ENCODE measurements at places on chromosomes 5 and 9.

DNA sequence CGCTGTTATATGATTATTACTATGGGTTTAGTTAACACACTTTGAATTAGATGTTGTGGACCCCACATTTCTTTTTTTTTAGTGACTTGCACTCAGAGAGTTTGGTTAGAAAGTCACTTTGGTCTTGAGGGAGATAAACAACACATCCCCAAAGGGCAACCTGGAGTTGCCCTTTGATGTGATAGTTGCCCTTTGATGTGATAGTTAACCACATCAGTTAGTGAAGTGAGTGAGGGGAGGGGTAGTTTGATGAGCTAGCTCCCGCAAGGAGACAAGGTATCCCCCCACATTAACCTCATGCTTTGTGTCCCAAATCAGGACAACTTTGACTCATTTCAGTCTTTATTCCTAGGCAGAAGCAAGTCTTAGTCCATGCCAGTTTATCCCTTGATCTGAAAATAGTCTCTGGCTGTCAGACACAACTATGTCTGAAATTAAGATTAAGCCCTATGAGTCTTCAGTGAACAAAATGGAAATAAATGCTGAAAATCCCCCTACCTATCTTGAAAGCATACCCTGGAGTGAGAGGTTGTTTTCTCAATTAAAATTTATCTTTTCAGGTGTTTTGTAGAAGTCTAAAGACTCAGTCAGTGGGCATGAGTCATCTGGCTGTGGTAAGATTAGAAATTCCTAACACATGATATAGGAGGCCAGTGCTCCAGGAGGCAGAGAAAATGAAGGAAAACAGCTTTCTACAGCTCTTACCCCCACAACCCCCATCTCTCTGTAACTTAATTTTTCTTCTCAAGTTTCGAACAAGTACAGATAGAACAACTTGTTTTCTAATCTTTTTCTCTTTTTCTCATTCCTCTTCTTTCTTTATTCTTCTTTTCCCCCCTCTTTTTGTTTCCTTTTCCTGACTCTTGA lies 208.9 kb upstream of the DMRTA1 start:
- DNase-seq = peak; percentile 27

- no peak for DNase-seq
Measured at GRCh38 chr9:34218446-34218845, 39.6 kb downstream of the UBAP1 start.

DNA sequence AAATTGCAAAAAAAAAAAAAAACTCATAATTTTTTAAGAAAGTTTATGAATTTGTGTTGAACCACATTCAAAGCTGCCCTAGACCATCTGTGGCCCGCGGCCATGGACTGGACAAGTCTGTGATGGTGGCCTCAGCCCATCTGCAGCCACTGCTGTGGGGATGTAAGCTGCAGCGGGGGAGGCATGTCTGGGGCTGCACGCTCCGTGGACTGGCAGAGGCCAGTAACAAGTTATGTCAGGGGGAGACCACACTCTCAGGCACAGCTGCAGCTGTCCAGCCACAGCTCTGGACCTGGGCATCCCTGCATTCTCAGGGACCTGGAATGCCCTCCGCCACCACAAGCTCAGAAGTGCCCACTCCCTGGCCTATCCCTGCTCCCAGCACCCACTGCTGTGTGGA lies 1272.3 kb upstream of the CDH9 start:
- no peak for DNase-seq

- DNase-seq = no peak
Measured at GRCh38 chr9:114680259-114681001, 1.6 kb downstream of the TEX48 start.

DNA sequence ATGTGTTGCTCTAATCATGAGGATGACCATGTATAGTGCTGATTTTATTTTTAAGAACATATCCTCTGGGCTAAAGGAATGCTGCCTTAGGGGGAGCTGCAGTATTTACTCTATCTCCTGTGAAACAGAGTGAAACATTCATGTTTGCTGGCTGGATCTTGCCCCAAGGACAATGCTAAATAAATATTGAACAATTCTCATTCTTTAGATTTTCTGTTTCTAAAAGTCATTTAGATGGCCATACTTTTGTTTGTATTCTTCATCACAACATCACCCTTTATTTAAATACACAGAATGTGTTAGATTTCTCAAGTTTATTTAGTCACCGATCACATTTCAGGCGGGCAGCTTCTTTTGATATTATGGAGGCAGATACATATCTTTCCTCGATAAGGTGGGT lies 103.3 kb downstream of the ARHGEF28 start:
- no peak for DNase-seq

- DNase-seq = no peak
Measured at GRCh38 chr9:81649475-81650240, 39.7 kb downstream of the TLE1 start.

- DNase-seq = no peak
Measured at GRCh38 chr9:70816891-70817290, 304.5 kb downstream of the TRPM3 start.

GRCh38 chr5:159051421-159052282 lies 48.1 kb downstream of the EBF1 start:
- DNase-seq = peak; percentile 47

- DNase-seq = peak; percentile 43
Measured at GRCh38 chr5:107887166-107887943, 216.6 kb upstream of the EFNA5 start.

DNA sequence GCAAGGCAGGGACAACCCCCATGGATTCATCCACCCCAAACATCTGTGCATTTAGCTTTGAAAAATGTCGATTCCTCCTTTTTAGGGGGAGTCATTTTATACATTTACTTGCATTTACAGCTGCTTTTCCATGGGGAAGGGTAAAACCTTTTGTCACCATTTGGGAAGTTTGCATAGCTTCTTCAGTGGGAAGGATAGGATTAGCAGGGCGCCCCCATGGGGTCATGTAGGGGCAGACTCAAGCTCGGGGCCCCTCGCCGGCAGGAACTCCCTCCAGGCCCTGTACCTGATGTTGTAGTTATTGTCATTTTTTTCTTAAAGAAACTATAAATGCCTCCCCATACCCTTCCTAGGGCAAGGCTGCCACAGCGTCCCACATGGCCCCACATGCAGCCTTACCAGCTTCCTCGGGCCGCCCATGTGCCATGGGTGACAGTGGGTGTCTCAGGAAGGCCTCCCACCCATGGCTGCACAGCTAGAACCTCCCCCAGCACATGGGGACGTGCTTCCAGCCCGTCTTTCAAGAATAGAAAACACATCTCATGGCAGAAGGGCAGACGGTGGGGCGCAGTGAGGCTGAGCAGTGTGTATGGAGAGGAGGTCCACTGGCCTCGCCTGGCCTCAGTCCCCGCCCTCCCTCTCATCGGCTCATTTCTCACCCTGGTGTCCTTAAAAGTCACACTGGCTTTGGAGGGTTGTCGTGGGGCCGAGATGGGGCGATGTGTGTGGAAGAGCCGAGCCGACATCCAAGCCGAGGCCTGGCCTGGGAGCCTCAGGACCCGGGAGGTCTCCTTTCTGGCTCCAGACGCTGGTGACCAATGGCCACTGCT lies 76.1 kb upstream of the OTULINL start:
- no peak for DNase-seq

DNA sequence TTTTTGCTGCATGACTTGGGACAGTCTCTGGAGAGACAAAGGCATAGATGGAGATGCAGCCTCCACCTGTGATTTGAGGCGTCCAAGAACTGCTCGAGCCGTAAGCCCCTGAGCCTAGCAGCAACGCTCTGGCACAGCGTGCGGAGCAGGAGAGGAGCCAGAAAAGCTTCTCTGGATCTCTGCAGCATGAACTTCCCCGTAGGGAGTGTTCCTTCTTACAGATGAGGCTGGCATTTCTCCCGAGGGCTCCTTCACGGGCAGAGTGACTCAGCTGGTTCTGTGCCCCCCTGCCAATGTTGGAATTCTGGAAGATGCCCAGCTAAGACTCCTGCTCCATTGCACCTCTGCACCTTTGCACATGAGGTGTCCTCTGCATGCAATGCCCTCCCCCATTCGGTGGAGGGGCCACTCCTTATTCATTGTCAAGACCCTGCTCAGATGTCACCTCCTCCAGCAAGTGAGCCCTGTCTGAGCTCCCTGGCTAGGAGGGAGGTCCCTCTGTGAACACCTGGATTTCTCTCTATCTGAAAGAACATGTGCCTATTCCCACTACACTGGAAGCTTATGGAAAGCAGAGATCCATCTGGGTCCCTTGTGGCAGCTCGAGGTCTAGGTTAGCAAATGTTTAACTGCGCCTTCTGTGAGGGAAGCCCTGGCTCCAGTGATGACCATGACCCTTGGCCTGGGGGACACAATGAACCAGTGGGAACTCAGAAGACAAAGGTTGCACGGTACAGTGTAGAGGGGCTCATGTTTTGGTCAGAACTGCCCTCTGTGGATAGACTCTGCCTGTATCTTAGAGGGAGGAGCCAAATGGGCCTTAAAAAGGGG lies 39.6 kb downstream of the SH3PXD2B start:
- no peak for DNase-seq

DNA sequence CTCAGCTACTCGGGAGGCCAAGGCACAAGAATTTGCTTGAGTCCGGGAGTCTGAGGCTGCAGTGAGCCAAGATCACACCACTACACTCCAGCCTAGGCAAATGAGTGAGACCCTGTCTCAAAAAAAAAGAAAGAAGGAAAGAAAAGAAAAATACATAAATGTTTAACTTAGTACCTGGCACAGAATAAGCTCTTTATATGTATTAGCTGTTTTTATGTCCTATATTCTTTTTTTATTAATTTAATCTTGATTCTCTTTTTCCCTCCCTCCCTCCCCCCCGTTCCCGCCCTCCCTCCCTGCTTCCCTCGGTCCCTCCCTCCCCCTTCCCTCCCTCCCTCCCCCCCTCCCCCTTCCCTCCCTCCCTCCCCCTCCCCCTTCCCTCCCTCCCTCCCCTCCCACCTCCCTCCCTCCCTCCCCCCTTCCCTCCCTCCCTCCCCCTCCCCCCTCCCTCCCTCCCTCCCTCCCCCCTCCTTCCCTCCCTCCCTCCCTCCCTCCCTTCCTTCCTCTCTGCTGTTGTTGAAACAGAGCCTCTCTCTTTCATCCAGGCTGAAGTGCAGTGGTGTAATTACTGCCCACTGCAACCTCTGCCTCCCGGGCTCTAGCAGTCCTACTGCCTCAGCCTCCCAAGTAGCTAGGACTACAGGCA lies 135.8 kb upstream of the GRHPR start:
- DNase-seq = peak; percentile 5

- no peak for DNase-seq
Measured at GRCh38 chr9:114626415-114627020, 15.4 kb downstream of the TMEM268 start.

- peak; percentile 53 for DNase-seq
Measured at GRCh38 chr5:180289433-180289832, 2.5 kb downstream of the MAPK9 start.

- DNase-seq = peak; percentile 75
Measured at GRCh38 chr9:117414220-117414905, 494 bp downstream of the ASTN2 start.

- no peak for DNase-seq
Measured at GRCh38 chr5:150515446-150515845, 7.5 kb downstream of the NDST1 start.

Measured in DMS53 (cell line).